WTC11 (cell line): ENCODE measurements at places on chromosomes 3 and 15.

- no peak for DNase-seq
These were observed 37.7 kb upstream of the SAMMSON start for GRCh38 chr3:69961706-69962439.

- no peak for DNase-seq
These were observed 2.1 kb downstream of the CD47 start for GRCh38 chr3:108088697-108089096.

GRCh38 chr3:133468251-133468721 lies 68.4 kb downstream of the BFSP2 start:
- DNase-seq, result no peak

GRCh38 chr3:3127432-3128010 lies 781 bp downstream of the TRNT1 start:
- DNase-seq, result no peak

DNA sequence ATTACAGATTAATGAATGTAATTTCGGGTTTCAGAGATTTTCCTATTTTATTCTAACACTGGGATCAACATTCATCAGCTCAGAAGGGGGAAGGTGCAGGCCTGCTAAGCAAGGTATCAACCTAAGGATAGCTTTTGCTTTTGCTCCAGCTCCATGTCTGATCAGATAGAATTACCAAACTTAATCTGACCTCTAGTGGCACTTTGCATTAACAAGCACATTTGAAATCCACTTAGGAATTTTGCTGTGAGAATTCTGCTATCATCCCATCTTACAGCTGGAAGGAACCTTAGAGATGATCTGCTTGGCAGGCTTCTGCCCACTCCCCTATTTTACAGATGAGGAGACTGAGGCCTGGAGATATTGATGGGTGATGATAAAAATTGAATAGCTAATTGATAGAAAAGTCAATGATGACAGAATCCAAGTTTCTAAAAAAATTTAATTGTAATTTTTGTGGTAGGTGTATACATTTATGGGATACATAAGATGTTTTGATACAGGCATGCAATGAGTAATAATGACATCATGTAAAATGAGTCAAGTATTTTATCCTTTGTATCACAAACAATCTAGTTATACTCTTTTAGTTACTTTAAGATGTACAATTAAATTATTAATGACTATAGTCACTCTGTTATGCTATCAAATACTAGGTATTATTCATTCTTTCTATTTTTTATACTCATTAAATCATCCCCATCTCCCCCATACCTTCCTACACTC lies 209.2 kb upstream of the ZPLD1 start:
- DNase-seq, result no peak

GRCh38 chr3:149657321-149657925 lies 402 bp downstream of the WWTR1 start:
- no peak for DNase-seq

GRCh38 chr15:63764804-63765311 lies 68.9 kb downstream of the HERC1 start:
- DNase-seq, result no peak

- DNase-seq, result no peak
These were observed 4.5 kb downstream of the THBS1 start for GRCh38 chr15:39585389-39585841.

- DNase-seq, result no peak
These were observed 231.2 kb upstream of the ARRDC4 start for GRCh38 chr15:97729270-97729669.

DNA sequence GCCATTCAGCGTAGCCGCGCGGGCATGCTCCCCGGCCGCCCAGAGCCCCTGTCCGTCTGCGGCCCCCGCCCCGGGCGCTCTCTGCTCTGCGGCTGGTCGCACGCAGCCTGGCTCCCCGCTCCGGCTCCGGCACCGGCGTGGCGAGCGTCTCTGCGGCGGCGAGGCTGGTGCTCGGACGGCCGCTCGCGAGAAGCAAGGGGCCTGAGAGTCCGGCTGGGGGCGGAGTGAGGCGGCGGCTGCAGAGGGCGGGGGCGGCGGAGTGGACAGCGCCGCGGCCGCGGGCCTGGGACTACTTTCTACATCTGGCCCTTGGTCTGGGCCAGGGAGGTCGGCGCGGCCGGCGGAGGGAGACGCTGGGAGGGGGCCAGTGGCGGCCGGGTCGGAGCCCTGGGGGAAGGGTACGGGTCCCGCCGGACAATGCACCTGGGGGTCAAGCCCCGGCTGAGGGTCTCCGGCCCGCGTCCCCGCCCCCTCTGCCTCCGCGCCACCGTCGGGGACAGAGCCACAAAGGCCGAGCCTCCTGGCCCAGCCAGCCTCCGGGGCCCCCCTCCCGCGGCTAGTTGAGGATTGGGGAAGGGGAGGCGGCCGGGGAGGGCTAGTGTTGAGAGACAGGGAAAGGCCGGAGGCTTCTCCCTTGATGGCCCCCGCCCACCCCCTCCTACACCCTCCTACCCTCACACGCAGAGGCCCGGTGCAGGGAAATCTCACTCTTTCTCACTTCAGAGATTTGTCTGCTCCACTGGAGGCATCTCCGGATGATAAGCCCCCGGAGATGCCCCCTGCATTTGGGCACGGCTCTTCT lies at the start of gene PRTG:
TSS of gene PRTG (minus strand) at position 226 of the 802 bp plus-strand sequence. CDS start at position 5, 221 bp downstream.
- peak; percentile 77 for DNase-seq

GRCh38 chr3:71625676-71626075 lies 42.1 kb upstream of the FOXP1 start:
- no peak for DNase-seq

DNA sequence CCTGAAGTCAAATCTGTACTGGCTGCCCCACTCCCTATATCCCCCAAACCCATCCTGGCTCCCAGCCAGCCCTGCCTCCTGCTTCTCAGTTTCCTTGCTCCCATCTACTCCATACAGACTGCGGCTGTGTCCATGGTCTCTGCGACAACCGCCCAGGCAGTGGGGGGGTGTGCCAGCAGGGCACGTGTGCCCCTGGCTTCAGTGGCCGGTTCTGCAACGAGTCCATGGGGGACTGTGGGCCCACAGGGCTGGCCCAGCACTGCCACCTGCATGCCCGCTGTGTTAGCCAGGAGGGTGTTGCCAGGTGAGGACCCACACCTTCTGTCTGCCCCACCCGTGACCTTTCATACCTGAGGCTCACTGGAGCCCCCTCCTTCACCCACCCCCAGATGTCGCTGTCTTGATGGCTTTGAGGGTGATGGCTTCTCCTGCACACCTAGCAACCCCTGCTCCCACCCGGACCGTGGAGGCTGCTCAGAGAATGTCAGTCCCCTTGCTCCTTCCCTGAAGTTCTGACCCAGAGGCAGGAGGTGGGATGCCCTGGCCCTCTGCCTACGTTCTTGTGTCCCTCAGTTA lies 14.7 kb downstream of the STAB1 start:
- DNase-seq, result no peak

DNA sequence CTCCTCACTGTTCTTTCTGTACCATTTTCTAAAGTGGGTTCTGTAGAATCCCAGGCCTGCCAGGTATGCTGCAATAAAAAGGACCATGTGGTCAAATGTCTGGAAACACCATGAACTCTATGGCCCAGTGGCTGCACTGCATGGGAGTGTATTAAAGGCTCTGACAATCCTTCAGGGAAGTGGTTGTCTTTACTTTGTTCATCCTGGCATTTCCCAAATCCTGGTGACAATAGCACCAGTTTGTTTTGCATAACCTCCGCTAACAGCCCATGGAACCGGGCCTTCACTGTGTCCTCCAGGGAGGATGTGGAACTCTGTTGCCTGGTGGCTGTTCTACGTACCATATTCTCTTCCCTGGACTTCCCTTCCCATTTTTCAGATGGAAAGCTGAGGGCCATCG lies 11.2 kb upstream of the DUSP7 start:
- no peak for DNase-seq
